ENCODE measurements at places on chromosomes 5 and 9.

DNA sequence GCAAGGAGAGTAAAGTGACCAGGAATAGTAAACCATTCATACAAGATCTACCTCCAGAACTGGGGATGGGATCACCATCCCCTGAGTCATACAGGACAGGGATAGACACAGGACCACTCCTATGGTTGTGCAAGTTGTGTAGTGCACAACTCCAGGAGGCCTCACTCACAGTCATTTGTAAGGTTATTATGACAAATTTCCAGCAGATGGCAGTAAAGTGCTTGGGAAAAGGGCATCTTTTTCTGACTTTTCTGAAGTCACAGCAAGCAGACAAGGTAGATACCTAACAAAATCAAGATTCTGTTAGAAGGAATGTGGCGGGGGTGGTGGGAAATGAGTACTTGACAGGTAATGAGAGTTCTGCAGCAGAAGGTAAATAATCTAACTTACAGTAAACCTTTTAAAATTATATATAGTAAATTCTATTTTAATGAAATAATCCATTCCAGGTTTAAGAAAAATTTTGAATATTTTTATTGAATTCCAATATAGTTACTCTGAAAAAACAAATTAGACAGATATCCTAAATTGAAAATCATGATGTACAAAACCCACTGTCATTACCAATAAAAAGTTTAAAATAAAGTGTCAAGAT, 16.7 kb upstream of the KIF27 start:
- peak; percentile 47 for DNase-seq

DNA sequence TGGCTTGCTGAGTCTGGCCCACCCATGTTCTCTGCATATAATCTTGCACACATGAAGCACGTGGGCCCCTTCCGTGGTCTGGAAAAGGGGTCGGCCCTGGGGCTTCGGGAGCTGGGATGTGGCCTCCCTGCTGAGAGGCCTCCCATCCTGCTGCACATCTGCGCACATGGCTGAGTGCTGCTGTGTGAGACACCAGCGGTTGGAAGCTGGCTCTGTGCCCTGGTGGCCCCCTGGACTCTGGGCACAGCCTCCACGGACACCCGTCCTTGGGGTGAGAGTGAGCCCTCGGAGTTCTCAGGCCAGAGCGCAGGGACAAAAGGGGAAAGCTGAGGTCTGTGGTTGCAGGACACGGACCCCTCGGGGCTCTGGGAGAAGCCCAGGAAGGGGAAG, 115.8 kb downstream of the RXRA start:
- DNase-seq, result no peak

DNA sequence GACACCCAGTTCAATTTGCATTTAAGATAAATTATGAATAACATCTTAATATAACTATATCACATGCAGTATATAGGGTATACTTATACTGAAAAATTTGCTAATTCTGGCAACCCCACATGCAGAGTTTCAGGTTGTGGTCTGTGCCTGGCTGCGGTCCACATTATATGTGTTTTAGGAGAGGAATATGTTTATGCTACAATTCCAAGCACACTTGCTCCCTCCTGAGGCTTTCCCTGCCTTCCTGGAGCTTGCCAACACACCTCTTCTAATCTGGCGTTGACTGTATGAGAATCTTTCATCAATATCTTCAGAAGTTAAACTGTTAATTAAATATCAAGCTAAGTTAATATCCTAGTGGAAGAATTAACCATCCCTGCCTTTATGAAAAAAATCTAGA, 45.2 kb downstream of the SEMA5A start:
- no peak for DNase-seq

DNA sequence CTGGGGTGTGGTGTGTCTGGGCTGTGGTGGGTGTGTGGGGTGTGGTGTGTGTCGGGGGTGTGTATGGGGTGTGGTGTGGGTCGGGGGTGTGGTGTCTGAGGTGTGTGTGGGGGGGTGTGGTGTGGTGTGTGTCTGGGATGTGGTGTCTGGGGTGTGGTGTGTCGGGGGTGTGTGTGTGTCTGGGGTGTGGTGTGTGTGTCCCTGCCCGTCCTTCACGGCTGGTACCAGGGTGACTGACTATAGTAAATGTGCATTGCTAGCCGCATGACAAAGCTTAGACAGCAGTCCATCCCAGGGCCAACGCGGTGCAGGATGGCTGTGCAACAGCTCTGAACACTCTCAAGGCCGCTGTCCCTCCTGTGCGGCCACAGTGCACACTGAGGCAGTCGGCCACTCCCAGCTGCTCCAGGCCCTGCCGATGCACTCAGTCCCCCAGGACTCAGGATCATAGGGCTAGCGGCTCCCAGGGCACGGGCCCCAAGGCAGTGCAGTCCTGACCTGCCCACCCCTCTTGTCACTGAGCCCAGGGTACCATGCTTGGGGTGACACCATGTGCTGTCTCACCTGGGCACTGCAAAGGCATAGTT, 54.0 kb downstream of the SECISBP2 start:
- no peak for DNase-seq

DNA sequence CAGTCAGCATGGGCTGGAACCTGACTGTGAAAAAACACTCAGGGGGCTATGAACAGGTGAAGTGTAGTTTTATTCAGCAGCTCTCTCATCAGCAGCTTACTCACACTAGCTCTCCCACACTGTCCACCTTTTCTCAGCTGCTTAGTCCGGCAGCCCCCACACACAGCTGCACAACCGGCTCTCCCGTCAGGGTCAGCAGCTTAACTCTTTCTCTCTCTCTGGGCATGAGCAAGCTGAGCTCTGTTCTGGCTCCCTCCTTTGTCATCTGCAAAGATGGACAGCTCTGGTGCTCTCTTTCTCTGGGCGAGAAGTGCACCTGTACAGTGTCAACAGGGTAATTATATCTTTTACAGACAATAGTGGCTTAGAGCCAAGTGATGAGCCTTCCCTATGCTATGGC, 8.2 kb downstream of the DMAC1 start:
- DNase-seq, result no peak

Measured in Caki2 (cell line).